ENCODE measurements at places on chromosomes 3 and 15.

- no peak for DNase-seq
Measured at GRCh38 chr3:126128504-126129397, 44.8 kb upstream of the SLC41A3 start.

DNA sequence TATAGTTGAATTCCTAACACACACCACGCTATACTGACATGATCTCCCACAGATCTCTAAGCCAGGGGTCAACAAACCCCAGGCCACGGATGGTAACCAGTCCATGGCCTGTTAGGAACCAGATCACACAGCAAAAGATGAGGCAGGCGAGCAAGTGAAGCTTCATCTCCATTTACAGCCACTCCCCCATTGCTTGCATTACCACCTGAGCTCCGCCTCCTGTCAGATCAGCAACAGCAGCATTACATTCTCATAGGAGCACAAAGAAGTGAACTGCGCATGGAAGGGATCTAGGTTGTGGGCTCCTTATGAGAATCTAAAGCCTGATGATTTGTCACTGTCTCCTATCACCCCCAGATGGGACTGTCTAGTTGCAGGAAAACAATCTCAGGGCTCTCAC is 2.7 kb downstream of the PDCD7 start:
- DNase-seq, result no peak

DNA sequence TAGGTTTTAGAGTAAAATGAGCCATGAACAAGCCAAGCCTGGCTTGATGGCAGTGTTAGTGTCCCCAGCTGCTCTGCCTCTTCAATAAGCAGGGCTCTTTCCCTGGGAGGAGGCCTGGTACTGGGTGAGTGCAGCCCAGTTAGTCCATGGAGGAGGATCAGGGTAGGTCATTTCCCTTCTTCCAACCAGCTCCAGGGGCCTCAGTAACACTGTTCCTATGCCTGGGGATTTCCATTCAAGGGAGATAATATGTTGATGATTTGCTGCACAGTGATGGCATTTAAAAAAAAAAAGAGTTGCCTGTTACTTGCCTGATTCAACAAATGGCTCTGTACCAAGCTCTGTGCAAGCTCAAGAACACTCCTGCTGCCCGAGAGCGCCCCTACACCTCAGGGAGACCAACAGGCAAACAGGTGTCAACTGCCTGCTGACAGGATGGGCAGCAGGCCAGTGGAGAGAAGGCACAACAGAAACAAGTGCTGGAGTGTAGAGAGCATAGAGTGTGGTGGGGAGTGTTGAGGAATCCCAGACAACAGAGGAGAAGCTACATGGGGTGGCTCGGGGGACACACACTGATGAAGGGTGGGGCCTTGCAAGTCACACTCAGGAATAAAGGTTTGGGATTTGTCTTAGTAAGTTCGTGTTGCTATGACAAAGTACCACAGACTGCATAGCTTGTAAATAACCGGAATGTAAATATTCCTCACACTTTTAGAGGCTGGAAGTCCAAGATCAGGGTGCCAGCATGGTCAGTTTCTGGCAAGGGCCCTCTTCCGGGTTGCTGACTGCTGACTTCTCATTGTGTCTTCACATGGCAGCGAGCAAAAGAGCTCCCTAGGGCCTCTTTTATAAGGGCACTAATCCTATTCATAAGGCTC is 78.6 kb upstream of the PXYLP1 start:
- DNase-seq, result no peak

DNA sequence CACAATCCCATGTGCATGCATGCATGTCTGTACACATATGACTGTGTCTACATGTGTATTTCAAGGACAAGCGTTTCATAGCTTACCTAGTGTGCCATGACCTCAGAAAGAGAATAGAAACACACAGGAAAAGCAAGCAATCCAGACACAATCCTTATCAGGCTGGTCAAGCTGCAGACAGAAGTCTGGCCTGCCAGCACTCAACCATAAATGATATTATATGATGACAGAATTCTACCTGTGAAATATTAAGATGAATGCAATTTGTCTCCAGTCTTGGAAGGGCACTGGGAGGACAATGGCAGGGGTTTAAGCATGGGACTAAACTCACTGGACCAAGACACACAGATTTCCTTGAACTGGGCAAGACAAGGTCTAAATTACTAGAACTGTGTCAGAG is 50.9 kb upstream of the ARL6 start:
- DNase-seq, result no peak

DNA sequence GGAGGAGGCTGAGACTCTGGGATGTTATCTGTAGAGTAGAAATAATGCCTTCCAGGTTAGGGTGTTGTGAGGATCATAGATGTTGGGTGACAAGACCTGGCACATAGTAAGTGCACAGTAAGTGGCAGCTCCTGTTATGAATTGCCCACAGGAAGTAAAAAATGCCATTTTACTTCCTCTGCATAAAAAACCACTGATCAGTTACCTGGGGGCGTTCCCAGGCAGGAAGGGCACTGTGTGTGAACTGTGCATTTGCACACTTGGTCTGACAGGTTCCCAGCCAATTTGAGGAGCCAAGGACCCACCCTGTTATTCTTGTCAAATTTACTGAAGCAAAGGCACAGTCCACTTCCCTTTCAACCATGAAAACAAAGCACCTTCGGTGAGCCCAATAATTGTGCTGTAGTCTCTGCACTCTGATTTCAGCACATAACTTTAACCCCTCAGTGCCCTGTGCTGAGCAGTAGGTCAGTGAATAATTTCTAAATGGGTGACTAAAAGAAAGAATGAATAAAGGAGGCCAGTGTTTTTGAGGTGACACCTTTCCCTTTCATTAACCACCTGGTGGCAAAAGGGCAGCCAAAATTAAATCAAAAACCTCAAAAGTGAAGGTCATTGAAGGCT is 85.8 kb upstream of the ARHGEF3 start:
- DNase-seq, result no peak

Measured in COR-L47 (cell line).